Muscle of leg (tissue), 16 donors: ENCODE measurements at places on chromosomes 6 and 20. TPM values are rescaled to one million over a fixed set of nuclear protein-coding genes. Genes with fewer than 3 reads are reported as not detected.

The PKIB gene
- total RNA-seq, result 1.6 TPM

DNA sequence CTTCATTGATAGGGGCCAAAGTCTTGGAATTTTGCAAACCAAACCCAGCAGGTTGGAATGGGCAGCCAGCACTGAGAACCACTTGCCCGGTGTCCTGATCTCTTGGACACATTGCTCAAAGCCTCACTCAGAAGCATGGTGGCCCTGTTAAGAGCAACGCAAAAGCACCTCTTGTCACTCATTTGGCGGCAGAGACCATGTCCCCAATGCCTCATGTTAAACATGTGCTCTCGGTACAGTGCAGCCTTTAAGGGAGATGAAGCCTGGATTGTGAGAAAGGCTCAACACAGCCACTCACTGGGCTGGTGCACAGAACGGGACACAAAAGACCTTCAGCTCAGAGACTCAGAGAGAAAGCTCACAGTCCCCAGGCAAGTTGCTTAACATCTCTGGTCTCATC lies 298.4 kb upstream of the PRDM1 start:
- no peaks in the 10 kb centered on the region for H3K27me3 ChIP-seq
- no peak for DNase-seq
- H3K4me1 ChIP-seq, result no peaks in the 10 kb centered on the region
- H3K27ac ChIP-seq, result no peak overlapping the region
- no peak overlapping the region for H3K4me3 ChIP-seq

DNA sequence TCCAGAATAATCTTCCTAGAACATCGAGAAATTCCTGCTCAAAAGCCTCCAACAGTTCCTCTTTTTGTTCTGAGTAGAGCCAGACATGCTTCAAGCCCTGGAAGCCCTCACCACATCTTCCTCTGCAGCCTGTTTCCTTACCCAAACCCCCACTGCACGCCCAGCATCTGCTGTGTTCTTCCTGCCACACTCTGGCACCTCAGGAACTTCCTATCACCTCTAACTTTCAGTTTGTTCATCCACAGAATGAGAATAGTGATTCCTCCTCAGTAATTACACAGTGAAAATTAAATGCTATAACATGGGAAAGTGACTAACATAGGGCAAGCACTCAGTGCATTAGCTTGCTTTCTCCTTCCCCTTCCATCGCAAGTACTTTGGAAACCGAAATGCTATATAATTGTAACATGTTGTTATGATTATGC lies 26.3 kb downstream of the C6orf89 start:
- H3K4me1 ChIP-seq, result peaks cover 4% of the 10 kb centered on the region
- H3K36me3 ChIP-seq, result peaks cover 38% of the 10 kb centered on the region
- no peak overlapping the region for H3K4me3 ChIP-seq
- no peak overlapping the region for H3K27ac ChIP-seq

GRCh38 chr6:113172531-113172966 lies 684.6 kb upstream of the MARCKS start:
- no peak overlapping the region for H3K4me3 ChIP-seq
- H3K27ac ChIP-seq, result peak overlapping the region; percentile 42
- H3K27me3 ChIP-seq, result no peaks in the 10 kb centered on the region
- H3K36me3 ChIP-seq, result no peaks in the 10 kb centered on the region
- peaks cover 7% of the 10 kb centered on the region for H3K4me1 ChIP-seq

DNA sequence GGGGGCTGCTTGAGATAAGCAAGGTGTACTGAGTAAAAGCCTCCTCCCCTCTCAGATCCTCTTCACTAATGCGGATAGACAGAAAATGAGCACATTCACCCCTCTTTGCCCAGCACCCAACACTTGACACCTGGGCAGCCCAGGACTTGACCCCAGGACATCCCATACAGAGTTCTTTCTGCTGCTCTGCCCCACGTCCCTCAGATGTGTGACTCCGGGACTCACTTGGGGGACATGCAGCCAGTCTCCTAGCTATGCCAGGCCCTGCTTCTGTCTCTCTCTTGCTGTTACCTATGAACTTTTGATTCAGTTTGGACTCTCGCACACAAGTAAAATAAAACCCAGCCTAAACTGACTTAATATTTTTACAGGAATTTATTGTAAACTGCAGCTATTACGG lies 159.9 kb downstream of the EYA2 start:
- H3K36me3 ChIP-seq, result no peaks in the 10 kb centered on the region
- H3K4me1 ChIP-seq, result peaks cover 2% of the 10 kb centered on the region
- DNase-seq, result no peak

The SOX4 gene
- 27.3 TPM for total RNA-seq

- peak overlapping the region; percentile 83 for H3K27ac ChIP-seq
- H3K4me3 ChIP-seq, result peak overlapping the region; percentile 31
- peaks cover 21% of the 10 kb centered on the region for H3K36me3 ChIP-seq
- no peaks in the 10 kb centered on the region for H3K27me3 ChIP-seq
Measured at GRCh38 chr6:17291778-17292177, 10.6 kb downstream of the RBM24 start.

GRCh38 chr20:38106461-38106860 lies 58.6 kb downstream of the TGM2 start:
- no peak overlapping the region for H3K27ac ChIP-seq
- no peaks in the 10 kb centered on the region for H3K27me3 ChIP-seq
- DNase-seq, result no peak
- peaks cover 37% of the 10 kb centered on the region for H3K4me1 ChIP-seq
- no peak overlapping the region for H3K4me3 ChIP-seq

- no peaks in the 10 kb centered on the region for H3K27me3 ChIP-seq
- no peaks in the 10 kb centered on the region for H3K4me1 ChIP-seq
- H3K4me3 ChIP-seq, result no peak overlapping the region
- no peaks in the 10 kb centered on the region for H3K36me3 ChIP-seq
- no peak overlapping the region for H3K27ac ChIP-seq
- DNase-seq, result peak; percentile 18
Measured at GRCh38 chr20:5046656-5047339, 45.5 kb upstream of the SLC23A2 start.

DNA sequence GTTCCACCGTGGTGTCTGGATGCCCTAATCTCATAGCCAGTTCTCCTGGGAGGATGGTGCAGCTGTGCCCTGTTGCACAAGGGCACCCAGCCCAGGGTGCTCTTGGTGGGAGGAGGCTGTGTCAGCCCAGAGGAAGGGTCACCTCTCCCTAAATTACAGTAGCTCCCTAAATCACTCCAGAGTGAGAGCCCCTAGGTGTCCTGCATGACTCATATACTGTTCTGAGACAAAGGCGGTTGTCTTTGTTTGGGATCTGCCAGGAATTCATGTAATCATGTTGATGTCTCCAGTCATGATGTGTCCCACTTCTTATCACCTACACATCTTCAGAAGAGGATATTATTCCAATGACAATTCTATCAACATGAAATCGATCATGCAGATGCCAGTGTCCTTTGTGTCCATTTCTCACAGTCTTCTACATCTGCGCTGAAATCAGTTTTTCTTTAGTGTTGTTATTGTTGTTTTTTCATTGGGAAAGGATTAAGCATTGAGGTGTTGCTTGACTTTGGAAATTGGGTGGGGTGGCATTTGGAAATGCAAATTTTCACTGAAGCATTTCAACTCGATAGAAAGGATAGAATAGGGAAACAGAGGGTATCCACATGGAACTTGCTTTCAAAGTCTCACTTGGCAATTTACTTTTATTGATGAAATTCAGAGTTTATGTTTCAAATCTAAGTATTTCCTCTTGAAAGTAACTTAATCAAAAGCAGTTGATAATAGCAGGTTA lies 19.5 kb downstream of the PERP start:
- no peak overlapping the region for H3K4me3 ChIP-seq
- H3K36me3 ChIP-seq, result no peaks in the 10 kb centered on the region
- H3K27ac ChIP-seq, result no peak overlapping the region
- H3K4me1 ChIP-seq, result no peaks in the 10 kb centered on the region
- no peak for DNase-seq
- no peaks in the 10 kb centered on the region for H3K27me3 ChIP-seq

DNA sequence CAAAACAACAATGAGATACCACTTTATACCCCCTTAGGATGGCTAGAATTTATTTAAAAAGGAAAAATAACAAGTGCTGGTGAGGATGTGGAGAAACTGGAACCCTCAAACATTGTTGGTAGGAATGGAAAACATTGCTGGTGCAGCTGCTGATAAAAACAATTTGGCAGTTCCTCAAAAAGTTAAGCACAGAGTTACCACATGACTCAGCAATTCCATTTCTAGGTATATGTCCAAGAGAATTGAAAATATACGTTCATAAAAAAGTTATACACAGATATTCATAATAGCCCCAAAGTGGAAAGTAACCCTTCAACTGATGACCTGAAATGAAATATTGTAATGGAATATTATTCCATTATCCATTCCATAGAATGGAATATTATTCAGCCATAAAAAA lies 55.0 kb downstream of the CD83 start:
- no peaks in the 10 kb centered on the region for H3K36me3 ChIP-seq
- no peaks in the 10 kb centered on the region for H3K4me1 ChIP-seq
- H3K4me3 ChIP-seq, result no peak overlapping the region
- no peaks in the 10 kb centered on the region for H3K27me3 ChIP-seq

DNA sequence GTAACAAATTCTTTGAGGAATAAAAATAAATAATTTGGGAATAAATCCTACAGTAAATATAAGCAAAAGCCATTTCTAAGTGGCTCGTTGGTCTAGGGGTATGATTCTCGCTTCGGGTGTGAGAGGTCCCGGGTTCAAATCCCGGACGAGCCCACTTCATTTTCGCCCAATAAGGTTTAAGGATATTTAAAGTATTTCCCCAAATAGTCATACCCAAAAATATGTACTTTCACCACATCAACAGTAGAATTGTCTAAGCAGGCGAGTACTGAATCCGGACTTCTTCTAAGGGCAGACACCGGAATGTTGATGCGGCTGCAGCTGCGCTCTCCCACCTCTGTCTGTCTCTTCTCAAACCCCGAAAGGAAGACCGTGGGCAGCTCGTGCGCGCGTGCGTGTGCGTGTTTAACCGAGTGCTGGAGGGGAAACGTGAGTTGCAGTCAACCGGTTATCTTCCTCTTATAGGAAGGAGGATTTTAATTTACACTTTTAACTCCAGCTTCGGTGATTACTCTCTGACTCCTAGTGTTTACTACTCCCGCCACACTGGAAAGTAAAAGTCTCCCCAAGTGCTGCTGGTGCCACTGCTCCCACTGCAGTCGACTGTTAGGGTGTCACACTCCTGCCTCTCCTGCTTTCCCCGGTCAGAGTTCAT lies 155.7 kb upstream of the PRSS16 start:
- peak; percentile 17 for DNase-seq
- peaks cover 28% of the 10 kb centered on the region for H3K27me3 ChIP-seq
- H3K27ac ChIP-seq, result no peak overlapping the region
- H3K36me3 ChIP-seq, result no peaks in the 10 kb centered on the region

The STK4 gene
- 11.2 TPM for total RNA-seq

- H3K4me3 ChIP-seq, result no peak overlapping the region
- no peak for DNase-seq
- no peaks in the 10 kb centered on the region for H3K36me3 ChIP-seq
Measured at GRCh38 chr6:140283197-140283596, 908.7 kb upstream of the CITED2 start.

- no peaks in the 10 kb centered on the region for H3K36me3 ChIP-seq
- H3K4me3 ChIP-seq, result no peak overlapping the region
- no peaks in the 10 kb centered on the region for H3K4me1 ChIP-seq
- DNase-seq, result peak; percentile 69
- H3K27ac ChIP-seq, result no peak overlapping the region
Measured at GRCh38 chr6:74579047-74579446, 626.8 kb downstream of the COL12A1 start.

The PGC gene
- total RNA-seq, result not detected

DNA sequence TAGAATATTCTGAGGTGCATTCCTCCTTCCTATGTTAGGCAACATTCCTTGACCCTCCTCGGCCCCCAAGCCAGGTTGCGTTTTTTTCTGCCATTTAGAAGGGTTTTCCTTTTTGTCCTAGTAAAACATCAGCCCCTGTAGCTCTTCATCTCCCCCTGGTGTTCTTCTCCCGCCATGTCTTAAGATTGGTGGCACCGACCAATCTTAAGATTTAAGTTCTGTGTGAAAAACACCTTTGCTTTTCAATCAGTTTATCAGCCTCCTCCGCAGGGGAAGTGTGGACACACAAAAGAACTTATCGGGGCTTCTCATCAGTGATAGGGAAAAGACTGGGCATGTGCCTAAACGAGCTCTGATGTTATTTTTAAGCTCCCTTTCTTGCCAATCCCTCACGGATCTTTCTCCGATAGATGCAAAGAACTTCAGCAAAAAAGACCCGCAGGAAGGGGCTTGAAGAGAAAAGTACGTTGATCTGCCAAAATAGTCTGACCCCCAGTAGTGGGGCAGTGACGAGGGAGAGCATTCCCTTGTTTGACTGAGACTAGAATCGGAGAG lies 719 bp upstream of the EDN1 start:
- peak; percentile 38 for DNase-seq
- H3K36me3 ChIP-seq, result no peaks in the 10 kb centered on the region
- H3K27ac ChIP-seq, result peak overlapping the region; percentile 21
- H3K27me3 ChIP-seq, result peaks cover 31% of the 10 kb centered on the region

DNA sequence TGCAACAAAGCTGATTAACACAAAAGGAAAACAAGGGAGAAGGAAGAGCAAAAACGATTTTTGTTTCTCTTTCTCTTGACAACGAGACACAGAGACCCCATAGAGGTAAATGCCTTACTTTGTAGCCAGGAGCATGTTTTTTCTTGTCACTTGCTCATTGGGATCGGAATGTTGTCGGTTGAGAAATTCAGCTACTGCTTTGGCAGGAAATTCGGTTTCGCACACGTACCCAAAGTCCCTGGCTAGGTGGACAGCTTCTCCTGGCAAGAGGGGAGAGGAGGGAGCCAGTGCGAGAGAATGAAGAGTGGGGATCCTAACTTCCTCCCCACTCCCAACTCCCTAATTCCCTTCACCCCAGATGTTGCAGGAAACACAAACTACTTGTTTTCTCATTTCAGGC lies 14.5 kb downstream of the TFAP2A start:
- no peak overlapping the region for H3K4me3 ChIP-seq
- no peak for DNase-seq
- peaks cover 10% of the 10 kb centered on the region for H3K4me1 ChIP-seq

- no peak overlapping the region for H3K4me3 ChIP-seq
- H3K27ac ChIP-seq, result no peak overlapping the region
- H3K4me1 ChIP-seq, result no peaks in the 10 kb centered on the region
- no peaks in the 10 kb centered on the region for H3K27me3 ChIP-seq
- DNase-seq, result no peak
- H3K36me3 ChIP-seq, result peaks cover 5% of the 10 kb centered on the region
Measured at GRCh38 chr20:36036688-36037087, 68.3 kb downstream of the CNBD2 start.

DNA sequence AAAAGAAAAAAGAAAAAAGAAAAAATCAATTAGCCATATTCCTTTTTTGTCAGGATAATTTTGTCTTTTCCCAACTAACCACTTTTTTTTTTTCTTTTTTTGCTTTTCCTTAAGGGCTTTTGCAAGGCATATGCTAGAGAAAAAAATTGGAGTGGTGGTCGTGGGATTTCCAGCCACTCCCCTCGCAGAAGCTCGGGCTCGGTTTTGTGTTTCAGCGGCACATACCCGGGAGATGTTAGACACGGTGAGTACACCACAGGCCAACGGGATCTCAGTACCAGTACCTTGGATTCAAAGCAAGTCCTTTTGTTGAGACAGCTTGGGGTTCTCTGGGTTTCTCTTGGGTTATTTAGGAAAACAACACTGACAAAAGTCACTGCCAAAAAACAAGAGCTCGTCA lies 61.2 kb upstream of the ISM1 start:
- H3K4me3 ChIP-seq, result no peak overlapping the region
- no peaks in the 10 kb centered on the region for H3K27me3 ChIP-seq
- H3K36me3 ChIP-seq, result no peaks in the 10 kb centered on the region
- H3K27ac ChIP-seq, result no peak overlapping the region
- peaks cover 2% of the 10 kb centered on the region for H3K4me1 ChIP-seq

GRCh38 chr6:624979-625378 lies 31.9 kb downstream of the HUS1B start:
- no peaks in the 10 kb centered on the region for H3K27me3 ChIP-seq
- no peak overlapping the region for H3K4me3 ChIP-seq
- peak; percentile 28 for DNase-seq
- peaks cover 5% of the 10 kb centered on the region for H3K4me1 ChIP-seq
- H3K36me3 ChIP-seq, result peaks cover 2% of the 10 kb centered on the region

The IMPG1 gene
- total RNA-seq, result 0.22 TPM

The BPI gene
- 0.40 TPM for total RNA-seq
